T-helper 22 cell (primary cell): ENCODE measurements at places on chromosomes 6 and 20.

DNA sequence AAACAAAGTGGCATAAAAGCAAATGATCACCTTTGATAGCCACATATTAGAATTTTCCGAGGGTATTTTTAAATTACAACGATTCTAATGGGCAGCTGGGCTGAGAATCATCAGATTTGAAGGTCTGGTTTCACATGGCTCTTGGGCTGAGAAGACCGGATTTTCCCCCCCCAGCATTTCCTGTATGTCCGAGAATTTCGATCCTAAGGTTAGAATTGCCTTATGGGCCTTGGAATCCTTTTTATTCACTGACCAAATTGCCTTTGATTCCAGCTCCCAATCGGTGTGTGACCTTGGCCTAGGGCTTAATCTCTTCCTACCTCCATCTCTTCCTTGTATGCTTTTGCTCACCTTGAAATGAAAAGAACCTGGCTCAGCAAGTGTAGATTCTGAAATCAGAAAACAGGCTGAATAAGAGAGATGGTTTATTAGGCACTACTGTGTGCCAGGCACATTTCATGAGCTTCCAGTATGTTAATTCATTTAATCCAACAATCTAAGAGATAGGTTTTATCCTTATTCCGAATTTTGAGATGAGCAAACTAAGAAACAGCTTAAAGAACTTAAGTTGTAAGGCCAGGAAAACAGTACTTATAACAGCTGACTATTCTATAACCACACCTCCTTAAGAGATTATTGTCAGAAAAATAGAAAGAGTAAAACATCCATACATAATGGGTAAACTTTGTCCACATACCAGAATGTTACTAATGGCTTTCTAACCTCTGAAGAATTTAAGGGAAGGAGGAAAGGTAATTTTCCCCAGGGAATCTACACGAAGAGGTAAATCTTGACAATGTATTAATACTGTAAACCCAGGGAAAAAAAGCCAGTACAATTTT is 39.4 kb downstream of the HFE start:
- DNase-seq = no peak

GRCh38 chr20:62267543-62267942 is 29.2 kb downstream of the OSBPL2 start:
- no peak for DNase-seq

DNA sequence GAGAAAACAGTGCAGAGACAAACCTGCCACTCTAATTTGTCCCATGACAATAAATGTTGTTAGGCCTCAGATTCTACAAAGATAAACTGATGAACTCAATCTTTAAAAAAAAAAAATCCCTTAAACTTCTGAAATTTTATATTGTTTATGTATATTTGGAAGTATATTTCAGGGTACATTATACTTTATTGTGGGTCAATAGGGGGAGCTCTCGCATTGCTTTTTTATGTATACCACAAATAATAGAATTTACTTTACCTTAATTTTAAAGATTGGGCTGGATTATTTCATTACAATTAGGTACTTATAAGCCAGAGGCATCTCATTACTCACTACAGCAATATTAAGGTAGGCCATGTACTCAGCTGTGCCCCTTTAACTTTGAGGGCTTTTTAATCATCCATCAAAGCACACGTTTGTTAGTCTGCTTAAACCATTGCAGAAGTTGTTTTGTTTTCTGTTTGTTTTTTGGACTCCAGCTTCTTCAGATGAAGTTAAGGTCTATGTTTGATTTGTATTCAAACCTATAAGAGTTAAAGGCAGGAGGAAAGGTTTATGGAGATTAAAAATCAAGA is 56.3 kb upstream of the EYA4 start:
- DNase-seq = no peak

GRCh38 chr20:5822569-5822968 is 72.4 kb downstream of the SHLD1 start:
- no peak for DNase-seq

DNA sequence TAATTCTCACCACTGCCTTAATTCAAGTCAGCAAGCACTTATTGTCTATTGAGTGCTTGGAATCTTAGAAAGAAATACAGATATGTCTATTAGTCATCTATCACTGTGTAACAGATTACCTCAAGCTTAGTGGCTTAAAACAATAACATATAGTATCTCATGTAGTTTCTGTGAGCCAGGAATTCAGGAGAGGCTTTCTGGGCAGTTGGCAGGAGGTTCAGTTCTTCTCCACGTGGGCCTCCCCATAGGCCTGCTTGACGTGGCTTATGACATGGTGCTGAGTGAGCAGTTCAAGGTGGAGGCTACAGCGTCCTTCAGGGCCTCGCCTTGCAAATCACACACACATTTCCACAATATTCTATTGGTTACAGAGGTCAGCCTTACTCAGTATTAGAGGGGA is 69.7 kb downstream of the DTD1 start:
- no peak for DNase-seq
